Motor neuron (in vitro differentiated cells): ENCODE measurements at places on chromosomes 7 and 10. TPM values are rescaled to one million over a fixed set of nuclear protein-coding genes. Genes with fewer than 3 reads are reported as not detected.

The NPFFR1 gene
- 0.10 and 0.11 TPM in 2 replicates for total RNA-seq

The CACNA2D1 gene
- 16.7 and 18.3 TPM in 2 replicates for total RNA-seq

The SLC26A5 gene
- not detected in 2 replicates for total RNA-seq

The CTAGE15 gene
- 0.89 TPM in 1 of 2 replicates, not detected in the other for total RNA-seq

The ADARB2 gene
- total RNA-seq = 0.25 and 0.32 TPM in 2 replicates

The GIMAP5 gene
- not detected in 2 replicates for total RNA-seq

The ZNF804B gene
- total RNA-seq = 0.08 and 0.09 TPM in 2 replicates

The AP5Z1 gene
- total RNA-seq = 16.2 and 17.1 TPM in 2 replicates

The GNAT3 gene
- total RNA-seq = not detected in 2 replicates

The ZNF786 gene
- total RNA-seq = 7.2 and 8.0 TPM in 2 replicates

The HABP2 gene
- total RNA-seq = 0.05 and 0.25 TPM in 2 replicates

The PLXNA4 gene
- 1.6 and 1.9 TPM in 2 replicates for total RNA-seq

The TCAF1 gene
- 23.8 and 35.9 TPM in 2 replicates for total RNA-seq

The PRTFDC1 gene
- 5.6 and 7.3 TPM in 2 replicates for total RNA-seq

The CALD1 gene
- 109 and 113 TPM in 2 replicates for total RNA-seq

The CPVL gene
- 14.8 and 16.8 TPM in 2 replicates for total RNA-seq

The ADO gene
- 34.0 and 34.2 TPM in 2 replicates for total RNA-seq

The GPER1 gene
- 0.55 and 0.73 TPM in 2 replicates for total RNA-seq

The CYP3A7 gene
- 0.60 and 0.93 TPM in 2 replicates for total RNA-seq

The PLEKHA1 gene
- total RNA-seq = 17.2 and 18.7 TPM in 2 replicates

The SPRN gene
- 3.8 and 4.0 TPM in 2 replicates for total RNA-seq

The GPR141 gene
- total RNA-seq = not detected in 2 replicates

The TYW1B gene
- total RNA-seq = 5.2 and 6.3 TPM in 2 replicates

The SYT15 gene
- 3.5 and 3.6 TPM in 2 replicates for total RNA-seq

The SERPINE1 gene
- total RNA-seq = 15.0 and 17.5 TPM in 2 replicates

The HECW1 gene
- 2.2 and 2.3 TPM in 2 replicates for total RNA-seq

The FGFBP3 gene
- total RNA-seq = 0.99 and 2.5 TPM in 2 replicates

The WEE2 gene
- 0.21 and 0.30 TPM in 2 replicates for total RNA-seq

The EN2 gene
- 0.21 and 0.23 TPM in 2 replicates for total RNA-seq

The CHCHD2 gene
- 136 and 149 TPM in 2 replicates for total RNA-seq

The CALHM3 gene
- not detected in 2 replicates for total RNA-seq

The VGF gene
- total RNA-seq = 11.1 and 14.3 TPM in 2 replicates

The BAZ1B gene
- total RNA-seq = 44.7 and 45.8 TPM in 2 replicates

The DMBT1 gene
- total RNA-seq = 0.06 TPM in 1 of 2 replicates, not detected in the other

The PDE6C gene
- total RNA-seq = 0.29 and 0.95 TPM in 2 replicates

The SUN3 gene
- total RNA-seq = not detected in 2 replicates

The CFAP58 gene
- total RNA-seq = 1.1 and 1.3 TPM in 2 replicates

The NOS3 gene
- total RNA-seq = 1.7 and 2.2 TPM in 2 replicates

The NAT16 gene
- total RNA-seq = 1.4 and 1.6 TPM in 2 replicates

The LRRC4 gene
- 19.9 and 20.8 TPM in 2 replicates for total RNA-seq

The C10orf71 gene
- total RNA-seq = 0.19 and 0.49 TPM in 2 replicates

The PHYHIPL gene
- 22.7 and 26.7 TPM in 2 replicates for total RNA-seq

The PON3 gene
- total RNA-seq = not detected in 2 replicates

The BHLHA15 gene
- total RNA-seq = not detected in 2 replicates

The CELF2 gene
- 13.3 and 15.6 TPM in 2 replicates for total RNA-seq

The CXCL12 gene
- 6.1 and 6.3 TPM in 2 replicates for total RNA-seq

The FBH1 gene
- 34.9 and 36.2 TPM in 2 replicates for total RNA-seq

The SHH gene
- 0.62 TPM in 1 of 2 replicates, not detected in the other for total RNA-seq

The TEX36 gene
- not detected in 2 replicates for total RNA-seq

The GPR15LG gene
- total RNA-seq = not detected in 2 replicates

The FAM237B gene
- total RNA-seq = 0.05 TPM in 1 of 2 replicates, not detected in the other

The NME8 gene
- total RNA-seq = 0.73 TPM in 1 of 2 replicates, not detected in the other

The STARD3NL gene
- total RNA-seq = 123 and 141 TPM in 2 replicates
